ENCODE measurements at places on chromosomes 2 and 18. TPM values are rescaled to one million over a fixed set of nuclear protein-coding genes. Genes with fewer than 3 reads are reported as not detected.

DNA sequence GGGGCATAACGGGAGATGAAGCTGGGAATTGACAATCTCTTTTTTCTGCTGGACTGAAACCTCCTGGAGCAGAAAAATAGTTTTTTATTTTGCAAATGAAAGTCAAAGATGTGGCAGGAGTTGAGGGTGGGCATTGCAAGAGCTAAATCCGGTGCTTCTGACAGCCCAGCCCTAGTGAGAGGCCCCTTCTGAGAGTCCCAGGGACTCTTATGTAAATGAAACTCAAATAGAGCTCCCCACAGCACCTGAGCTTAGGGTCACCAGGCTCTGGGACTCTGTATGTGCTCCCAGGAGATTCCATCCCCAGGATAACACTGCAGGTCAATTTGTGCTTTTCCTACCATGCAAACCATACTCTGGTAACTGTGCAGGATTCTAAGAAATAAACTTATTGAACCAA is 192.8 kb downstream of the ANKRD30B start:
- DNase-seq: no peak

GRCh38 chr2:113376913-113377445 is 60.5 kb upstream of the ZNG1B start:
- DNase-seq: no peak

- no peak for DNase-seq
These were observed 135.5 kb downstream of the GLI2 start for GRCh38 chr2:120871016-120871635.

GRCh38 chr2:72891091-72891818 is 4.0 kb downstream of the SPR start:
- DNase-seq: no peak

DNA sequence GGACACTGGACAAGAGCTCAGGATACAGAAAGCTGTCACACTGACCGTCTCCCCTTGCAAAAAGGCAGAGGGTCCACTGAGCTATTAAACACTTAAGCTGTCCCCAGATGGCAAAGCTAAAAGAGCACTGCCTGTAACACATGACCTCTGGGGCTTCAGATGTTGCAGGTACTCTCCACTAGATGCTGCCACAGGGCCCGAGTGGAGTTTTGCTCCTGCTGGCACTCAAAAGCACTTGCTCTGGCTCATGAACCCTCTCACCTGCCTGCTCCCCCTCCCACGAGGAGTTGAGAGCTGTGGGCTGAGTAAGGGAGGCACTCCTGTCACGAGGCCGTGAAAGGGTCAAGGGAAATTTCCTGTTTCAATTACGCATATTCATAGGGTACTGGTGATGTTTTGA is 227.9 kb downstream of the PRKCE start:
- no peak for DNase-seq

DNA sequence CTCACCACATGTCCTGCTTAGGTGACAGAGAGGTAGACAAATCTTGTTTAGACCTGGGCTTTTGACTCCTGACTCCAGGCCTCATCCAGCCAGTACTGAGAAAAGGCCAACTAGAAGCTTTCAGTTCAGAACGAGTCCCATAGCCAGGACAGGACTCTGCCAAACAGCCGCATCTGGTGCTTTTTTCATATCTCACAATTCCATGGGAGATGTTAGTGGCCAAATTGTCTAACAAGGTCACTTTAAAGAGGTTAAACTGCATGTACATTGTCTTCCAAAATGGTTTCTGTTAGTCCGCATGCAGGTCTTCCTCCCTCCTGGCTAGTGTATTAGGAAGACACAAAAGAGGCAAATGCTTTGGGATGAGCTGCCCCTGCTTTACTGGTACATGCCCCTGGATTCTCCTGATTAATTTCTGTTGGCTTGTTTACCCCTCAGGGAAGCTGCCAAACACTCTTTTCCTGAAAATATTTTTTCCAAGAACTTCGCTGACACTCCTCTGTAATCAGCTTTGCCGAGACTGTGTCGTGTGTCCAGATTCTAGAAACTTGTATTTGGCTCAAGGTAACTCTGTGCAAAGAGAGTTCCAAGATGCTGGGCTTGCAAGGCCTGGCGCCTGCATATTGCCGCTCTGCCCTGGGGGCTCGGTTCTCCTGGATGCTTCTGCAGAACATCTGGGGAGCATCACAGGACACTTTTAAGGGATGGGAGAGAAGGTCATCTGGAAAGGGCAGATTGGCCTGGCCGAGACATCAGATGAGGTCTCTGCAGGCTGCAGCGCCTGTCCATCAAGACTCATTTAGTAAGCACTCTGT is 209.2 kb upstream of the APCDD1 start:
- no peak for DNase-seq

DNA sequence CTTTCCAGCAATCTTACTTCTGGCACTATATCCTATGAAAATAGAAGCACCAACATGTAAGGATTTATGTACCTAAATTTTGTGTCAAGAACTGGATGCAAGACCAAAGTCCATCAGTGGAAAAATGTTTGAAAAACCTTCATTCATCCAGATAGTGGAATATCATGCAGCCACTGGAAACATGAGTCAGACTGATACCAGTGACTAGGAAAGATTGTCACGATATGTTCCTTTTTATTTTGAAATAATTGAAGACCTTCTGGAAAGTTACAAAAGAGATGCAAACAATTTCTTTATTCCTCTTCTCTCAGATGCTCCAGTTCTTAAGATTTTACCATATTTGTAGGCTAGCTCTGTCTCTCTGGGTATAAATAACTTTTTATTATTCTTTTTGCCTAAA is 40.5 kb upstream of the IL1R2 start:
- DNase-seq: no peak

DNA sequence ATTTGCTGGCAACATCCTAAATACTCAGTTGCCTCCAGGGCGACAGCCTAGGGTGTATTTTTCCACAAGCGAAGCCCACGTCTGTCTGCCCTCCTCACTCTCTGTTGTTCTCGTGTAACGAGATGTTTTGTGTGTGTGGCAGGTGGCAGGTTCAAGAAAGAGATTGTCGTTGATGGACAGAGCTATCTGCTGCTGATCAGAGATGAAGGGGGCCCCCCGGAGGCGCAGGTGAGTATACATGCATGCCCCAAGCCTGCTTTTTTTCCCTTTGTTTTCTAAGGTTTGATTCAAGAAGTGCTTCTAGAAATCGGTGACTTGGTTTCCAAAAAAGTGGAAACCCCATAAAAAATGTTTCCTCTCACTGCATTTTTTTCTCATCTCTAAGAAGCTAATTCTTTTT is 247.0 kb downstream of the AGAP1 start:
- no peak for DNase-seq

GRCh38 chr18:46301081-46301480 is 196.9 kb downstream of the HAUS1 start:
- DNase-seq: no peak

GRCh38 chr2:136490100-136490499 is 275.2 kb upstream of the THSD7B start:
- no peak for DNase-seq

- DNase-seq: no peak
These were observed 27.6 kb upstream of the LGALSL start for GRCh38 chr2:64426183-64426952.

- DNase-seq: no peak
These were observed 98.7 kb upstream of the MGAT5 start for GRCh38 chr2:134155134-134155533.

- DNase-seq: no peak
These were observed 655.1 kb upstream of the RAB6C start for GRCh38 chr2:129324349-129324748.

DNA sequence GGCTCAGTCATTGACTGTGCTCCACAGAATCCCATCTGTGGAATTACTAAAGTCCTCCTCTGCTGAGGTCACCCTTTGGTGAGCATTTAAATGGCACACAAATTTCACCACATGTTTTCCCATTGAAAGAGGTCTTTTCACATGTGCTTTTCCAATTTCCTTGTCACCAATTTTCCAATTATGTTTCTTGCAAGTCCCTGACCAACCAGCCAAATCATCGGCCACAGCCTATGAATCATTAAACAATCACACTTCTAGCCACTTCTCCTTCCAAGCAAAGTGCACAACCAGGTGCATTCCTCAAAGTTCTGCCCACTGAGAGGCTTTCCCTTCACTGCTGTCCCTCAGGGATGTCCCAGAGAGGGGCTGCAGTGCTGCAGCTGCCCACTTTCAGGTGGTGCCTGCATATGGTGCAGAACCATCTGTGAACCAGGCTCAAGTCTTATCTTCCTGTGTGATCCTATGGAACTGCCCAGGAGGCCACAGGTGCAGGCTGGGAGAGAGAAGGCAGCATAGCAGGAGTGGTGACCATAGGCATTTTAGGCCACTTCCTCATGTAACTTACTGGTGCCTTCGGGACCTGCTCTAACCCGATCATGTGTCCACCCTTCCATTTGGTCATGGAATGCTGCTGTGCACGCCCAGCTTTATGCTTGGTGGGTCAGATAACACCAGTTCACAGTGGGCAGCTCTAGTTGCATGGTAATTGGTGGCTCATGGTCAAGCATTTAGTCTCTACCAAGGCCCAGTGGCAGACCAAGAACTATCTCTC is 153.0 kb downstream of the SEPTIN10 start:
- no peak for DNase-seq

The ALLC gene
- total RNA-seq: not detected

The EPHA4 gene
- total RNA-seq: 3.5 TPM

The RTP5 gene
- not detected for total RNA-seq

The SKOR2 gene
- total RNA-seq: not detected
